Activated CD8-positive, alpha-beta memory T cell treated with anti-CD3 and anti-CD28 coated beads, Interleukin-2, amount 50 U/mL, for 4 hours (primary cell): ENCODE measurements at places on chromosomes 4 and X.

DNA sequence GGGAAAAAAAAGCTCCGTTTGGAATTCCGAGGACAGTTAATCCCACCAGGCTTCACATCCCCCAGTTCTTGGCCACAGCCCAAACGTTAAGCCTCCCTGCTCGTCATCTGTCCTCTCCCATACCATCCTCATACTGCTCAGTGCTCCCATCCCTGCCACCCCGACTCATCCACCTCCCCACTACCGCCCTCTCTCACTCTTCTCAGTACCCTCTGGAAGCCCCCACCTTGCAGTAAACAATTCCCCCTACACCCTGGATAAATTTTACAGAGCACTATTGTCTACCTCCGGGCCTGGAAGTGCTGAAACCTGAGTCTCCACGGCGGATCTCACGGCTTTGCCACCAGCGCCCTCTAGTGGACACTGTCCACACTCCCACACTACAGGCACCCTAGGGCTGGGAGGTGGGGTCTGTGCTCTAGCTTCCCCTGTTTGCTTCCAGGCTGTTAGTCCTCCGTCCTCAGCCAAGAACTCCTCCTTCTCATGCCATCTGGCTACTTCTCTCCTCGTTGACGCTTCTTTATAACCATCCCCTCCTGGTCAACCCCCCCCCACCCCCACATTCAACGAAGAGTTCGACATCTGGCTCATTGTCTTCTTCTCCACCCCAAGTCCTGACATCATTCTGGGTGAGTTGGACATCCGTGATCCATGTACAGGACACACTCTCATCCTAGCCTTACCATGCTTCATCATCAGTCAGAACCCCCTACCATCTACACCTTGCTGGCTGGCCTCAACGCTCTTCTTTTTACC is 54.5 kb downstream of the RTL9 start:
- peak; percentile 64 for DNase-seq

- no peak for DNase-seq
Measured at GRCh38 chr4:80781431-80781830, 249.1 kb upstream of the BMP3 start.

DNA sequence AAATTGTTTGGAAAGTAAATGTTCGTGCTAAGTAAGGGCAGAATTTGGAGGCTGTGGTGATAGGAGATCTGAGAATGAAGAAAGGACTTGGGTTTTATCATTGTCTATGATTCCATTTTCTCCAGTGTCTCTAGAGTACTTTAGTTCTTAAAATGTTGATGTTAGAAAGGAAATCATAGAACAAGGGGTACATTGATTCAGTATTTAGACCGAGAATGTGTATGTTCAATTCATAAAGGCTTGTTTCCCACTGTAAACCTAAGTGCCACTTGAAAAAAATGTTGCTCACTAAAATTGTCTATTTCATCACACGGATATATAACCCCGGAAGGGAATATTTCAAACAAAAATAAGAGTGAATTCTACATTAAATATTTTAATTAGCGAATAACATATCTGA is 159.3 kb upstream of the ETNPPL start:
- no peak for DNase-seq

- DNase-seq, result peak; percentile 22
Measured at GRCh38 chr4:110198435-110199416, at the start of gene ELOVL6. Gene ELOVL6 (minus strand): TSS chr4:110198615. CDS start chr4:110198335, 280 bp downstream.

DNA sequence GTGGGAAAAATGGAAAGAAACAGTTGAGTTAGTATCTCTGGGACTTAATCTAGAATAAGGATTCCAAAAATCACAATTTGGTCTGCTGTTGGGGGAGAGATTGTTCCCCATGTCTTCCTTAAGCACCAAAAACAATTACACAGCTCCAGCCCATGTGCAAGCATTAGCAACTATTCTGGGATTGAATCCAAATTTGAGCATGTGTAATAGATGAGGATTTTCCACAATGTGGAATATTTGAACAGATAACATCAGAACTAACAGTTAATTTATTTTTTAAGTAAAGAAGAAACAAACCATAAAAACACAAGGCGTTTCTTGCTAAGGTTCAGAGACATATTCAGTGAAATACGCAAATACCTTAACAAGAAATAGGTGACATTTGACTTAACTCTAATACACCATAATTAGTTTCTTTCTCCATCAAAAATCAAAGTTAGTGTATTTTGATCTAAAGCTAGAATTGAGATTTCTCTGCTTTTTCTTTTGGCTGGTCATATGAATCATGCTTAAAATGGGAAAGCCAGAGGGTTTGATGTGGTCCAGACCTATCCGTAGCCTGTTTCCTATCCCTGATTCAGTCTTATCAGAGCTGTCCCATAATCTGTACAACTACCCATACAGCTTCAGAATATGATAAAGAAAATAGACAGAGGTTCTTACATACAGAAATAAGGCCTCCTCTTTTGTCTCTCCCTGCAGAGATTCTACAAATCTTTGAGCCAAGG is 413.4 kb downstream of the PACRGL start:
- no peak for DNase-seq

GRCh38 chrX:21840193-21840545 is 752 bp downstream of the MBTPS2 start:
- DNase-seq, result no peak

DNA sequence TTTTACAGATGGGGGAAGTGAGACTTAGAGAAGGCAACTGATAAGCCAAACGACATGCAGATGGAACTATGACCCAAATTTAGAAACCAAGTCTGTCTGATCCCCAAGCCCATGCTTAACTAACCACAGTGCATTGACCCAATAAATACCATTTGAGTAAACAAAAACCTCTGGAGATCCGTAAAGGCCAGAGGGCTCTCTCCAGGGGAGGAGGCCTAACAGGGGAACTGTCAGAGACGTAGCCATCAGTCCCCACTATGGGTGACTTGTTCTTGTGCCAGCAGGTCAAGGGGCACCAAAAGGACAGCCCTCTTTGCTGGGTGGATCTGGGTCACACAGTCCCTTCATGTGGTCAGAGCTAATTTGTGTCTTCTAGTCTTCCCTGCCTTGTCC is 420.2 kb downstream of the BCOR start:
- no peak for DNase-seq

- DNase-seq, result no peak
Measured at GRCh38 chr4:173119818-173120217, 48.8 kb upstream of the GALNT7 start.

GRCh38 chr4:158729716-158730559 is 6.7 kb upstream of the PPID start:
- peak; percentile 46 for DNase-seq

DNA sequence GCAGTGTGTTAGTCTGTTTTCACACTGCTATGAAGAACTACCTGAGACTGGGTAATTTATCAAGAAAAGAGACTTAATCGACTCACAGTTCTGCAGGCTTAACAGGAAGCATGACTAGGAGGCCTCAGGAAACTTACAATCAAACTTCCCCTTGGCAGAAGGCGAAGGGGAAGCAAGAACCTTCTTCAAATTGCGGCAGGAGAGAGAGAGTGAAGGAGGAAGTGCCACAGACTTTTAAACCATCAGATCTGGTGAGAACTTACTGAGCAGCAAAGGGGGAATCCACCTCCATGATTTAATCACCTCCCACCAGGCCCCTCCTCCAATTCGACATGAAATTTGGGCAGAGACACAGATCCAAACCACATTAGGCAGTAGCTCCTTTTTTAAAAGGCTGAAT is 59.2 kb upstream of the LEF1 start:
- DNase-seq, result no peak
